ENCODE measurements at places on chromosomes 13 and 19.

- no peak for DNase-seq
Observed at GRCh38 chr13:46643165-46643777, 90.3 kb downstream of the LRCH1 start.

DNA sequence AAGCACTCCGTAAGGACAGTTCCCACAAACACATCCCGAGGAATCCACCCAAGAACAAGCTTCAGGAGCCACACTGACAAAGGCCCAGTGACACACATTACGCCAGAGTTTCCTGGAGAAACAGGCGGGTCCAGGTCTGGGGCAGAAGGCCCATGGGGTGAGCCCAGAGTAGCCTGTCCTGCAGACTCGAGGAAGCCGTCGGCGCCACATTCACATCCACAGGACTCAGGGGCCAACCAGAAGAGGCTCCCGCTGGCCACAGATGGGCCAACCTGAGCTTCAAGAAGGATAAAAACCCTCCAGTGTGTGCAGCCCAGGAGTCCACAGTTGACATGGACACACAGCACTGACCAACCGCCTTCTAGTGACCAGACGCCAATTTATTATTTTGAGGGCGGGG, 31.3 kb downstream of the GRTP1 start:
- no peak for DNase-seq

- DNase-seq, result peak; percentile 88
Observed at GRCh38 chr19:44745341-44745831, 3.1 kb upstream of the BCL3 start.

DNA sequence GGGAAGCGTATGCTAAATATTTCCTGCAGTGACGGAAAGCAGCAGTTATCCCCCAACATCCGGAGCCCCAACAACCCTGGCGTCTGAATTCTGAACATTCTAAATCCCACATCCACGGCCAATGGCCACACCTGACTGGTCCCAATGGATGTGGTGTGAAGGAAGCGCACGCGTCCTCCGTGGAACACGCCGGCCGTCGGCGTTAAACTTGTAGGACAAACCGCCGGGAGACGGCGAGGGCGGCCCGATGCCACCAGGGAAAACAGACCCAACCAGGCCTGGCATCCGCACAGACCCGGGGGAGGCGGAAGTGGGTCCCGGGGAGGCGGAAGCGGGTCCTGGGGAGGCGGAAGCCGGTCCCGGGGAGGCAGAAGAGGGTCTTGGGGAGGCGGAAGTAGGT, 3.2 kb downstream of the SHC2 start:
- no peak for DNase-seq

GRCh38 chr13:106087201-106087600, 448.3 kb downstream of the EFNB2 start:
- DNase-seq, result no peak

DNA sequence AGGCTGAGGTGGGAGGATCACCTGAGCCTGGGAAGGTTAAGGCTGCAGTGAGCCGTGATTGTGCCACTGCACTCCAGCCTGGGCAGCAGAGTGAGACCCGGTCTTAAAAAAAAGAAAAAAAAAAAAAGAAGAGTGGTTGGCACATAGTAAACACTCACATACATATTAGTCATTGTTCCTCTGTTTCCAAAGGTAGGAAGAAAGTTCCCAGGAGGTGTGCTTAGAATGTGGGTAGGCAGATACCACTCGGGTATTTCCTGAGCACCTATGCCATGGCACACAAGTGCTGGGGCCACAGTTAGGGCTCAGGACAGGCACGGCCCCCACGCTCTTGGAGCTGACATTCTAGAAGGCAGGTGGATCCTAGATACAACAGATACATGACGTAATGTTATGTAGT, 41.4 kb downstream of the SIPA1L3 start:
- no peak for DNase-seq

Data from fibroblast of skin of right biceps (primary cell).